ENCODE measurements at places on chromosomes 6 and 20.
A peak's percentile ranks its signal among the peaks of the same experiment; 100 is the strongest.

DNA sequence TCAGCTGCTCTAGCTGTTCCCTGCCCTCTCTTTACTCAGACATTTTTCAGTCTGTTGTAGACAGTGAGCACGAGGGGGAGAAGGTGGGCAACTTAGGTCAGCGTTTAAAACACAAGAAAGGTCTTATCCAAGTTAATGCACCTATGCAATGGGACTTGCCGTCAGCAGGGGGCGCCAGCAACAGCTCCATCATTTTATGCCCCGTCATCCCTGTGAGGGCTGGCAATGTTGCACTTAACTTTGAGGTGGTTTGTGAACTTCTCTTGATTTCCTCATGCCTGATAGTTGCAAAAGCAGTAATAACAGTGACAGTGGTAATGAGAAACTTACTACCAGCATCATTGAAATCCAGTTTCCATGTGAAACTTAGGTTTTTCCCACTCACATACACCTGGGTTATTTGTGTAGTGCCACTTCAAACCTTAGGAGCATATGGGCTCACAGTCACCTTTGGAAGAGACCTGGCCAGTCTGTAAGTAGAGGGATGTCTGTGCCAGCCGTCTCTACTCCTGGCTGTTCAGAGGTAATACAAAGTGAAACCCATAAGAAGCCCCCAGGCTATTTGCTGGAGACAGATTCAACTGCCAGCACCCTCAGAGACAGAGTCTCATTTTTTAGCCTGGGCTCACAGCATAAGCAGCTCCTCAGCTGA is 44.9 kb upstream of the ID1 start:
- DNase-seq, result peak; percentile 85

GRCh38 chr6:55319961-55320695 is 7.1 kb upstream of the GFRAL start:
- DNase-seq, result no peak

GRCh38 chr6:24019830-24020229 is 106.2 kb upstream of the NRSN1 start:
- no peak for DNase-seq

GRCh38 chr6:110201151-110201884 is 21.1 kb downstream of the CDC40 start:
- no peak for DNase-seq

GRCh38 chr6:100008857-100009256 is 14.8 kb upstream of the MCHR2 start:
- no peak for DNase-seq

GRCh38 chr6:40148882-40149573 is 214.8 kb upstream of the MOCS1 start:
- no peak for DNase-seq

DNA sequence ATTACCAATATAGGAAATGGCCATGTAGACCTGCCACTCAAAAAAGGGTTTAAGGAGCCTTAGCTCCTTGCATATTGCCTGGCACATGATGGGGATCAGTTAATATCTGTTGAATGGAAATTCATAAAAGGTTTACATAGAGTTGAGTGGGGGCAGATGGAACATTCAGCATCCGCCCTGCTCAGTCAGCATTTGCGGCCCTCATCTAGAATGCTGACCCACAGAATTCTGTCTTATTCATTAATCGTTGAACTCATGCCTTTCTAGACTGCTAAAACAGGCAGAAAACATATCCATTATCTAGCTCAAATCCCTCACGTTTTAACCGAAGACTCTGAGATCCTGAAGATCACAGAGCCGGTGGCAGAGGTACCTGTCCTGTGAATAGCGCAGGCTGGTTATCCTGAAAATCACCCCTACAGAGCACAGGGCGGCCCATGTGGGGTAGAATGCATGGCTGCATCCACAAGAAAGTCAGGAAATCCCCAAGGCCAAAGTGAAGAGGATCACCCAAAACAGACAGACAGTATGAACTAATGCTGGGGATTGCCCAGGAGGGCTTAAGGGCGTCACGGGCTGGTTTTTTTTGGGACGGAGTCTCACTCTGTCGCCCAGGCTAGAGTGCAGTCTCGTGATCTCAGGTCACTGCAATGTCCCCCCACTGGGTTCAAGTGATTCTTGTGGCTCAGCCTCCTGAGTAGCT is 59.9 kb downstream of the CNBD2 start:
- DNase-seq, result no peak

- DNase-seq, result no peak
Measured at GRCh38 chr6:108714101-108714765, 134.0 kb upstream of the ARMC2 start.

- no peak for DNase-seq
Measured at GRCh38 chr6:7273709-7274108, 39.3 kb downstream of the SSR1 start.

GRCh38 chr6:125163811-125164210 is 10.2 kb downstream of the TPD52L1 start:
- no peak for DNase-seq

- peak; percentile 24 for DNase-seq
Measured at GRCh38 chr6:87700397-87701343, 1.4 kb downstream of the AKIRIN2 start.

DNA sequence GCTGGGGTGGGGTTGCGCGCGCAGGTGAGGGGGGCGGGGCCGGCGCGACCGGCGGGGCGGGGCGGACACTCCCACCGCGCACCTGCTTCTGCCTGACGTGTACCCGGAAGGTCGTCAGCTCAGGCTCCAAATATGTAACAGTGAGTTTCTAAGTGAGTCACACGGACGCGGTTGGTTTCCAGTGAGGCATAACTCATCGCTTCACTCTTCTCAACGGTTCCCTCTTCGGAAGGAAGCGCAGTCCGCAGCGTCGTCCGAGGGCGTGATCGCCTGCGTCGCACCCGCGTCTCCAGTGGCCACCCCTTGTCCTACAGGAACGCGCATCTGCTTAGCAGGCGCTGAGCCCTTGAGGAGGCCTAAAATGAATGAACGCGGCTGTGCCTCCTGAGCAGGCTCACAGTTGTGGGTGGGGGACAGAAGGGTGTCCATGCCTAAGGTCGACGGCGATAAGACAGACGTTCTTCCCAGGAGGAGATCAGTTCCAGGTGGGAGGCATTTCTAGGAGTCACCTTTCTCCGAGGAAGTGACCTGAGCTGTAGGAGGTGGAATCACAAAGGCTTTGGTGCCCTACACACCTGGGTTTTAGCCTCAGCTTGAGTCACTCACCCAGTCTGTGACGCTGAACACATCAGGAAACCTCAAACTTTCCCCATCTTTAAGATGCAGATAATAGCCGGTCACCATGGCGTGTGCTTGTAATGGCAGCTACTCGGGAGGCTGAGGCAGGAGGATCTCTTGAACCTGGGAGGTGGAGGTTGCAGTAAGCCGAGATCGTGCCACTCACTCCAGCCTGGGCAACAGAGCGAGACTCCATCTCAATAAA is 50.9 kb upstream of the EZR start:
- DNase-seq, result peak; percentile 87

- no peak for DNase-seq
Measured at GRCh38 chr6:15534974-15535373, 127.9 kb downstream of the DTNBP1 start.

DNA sequence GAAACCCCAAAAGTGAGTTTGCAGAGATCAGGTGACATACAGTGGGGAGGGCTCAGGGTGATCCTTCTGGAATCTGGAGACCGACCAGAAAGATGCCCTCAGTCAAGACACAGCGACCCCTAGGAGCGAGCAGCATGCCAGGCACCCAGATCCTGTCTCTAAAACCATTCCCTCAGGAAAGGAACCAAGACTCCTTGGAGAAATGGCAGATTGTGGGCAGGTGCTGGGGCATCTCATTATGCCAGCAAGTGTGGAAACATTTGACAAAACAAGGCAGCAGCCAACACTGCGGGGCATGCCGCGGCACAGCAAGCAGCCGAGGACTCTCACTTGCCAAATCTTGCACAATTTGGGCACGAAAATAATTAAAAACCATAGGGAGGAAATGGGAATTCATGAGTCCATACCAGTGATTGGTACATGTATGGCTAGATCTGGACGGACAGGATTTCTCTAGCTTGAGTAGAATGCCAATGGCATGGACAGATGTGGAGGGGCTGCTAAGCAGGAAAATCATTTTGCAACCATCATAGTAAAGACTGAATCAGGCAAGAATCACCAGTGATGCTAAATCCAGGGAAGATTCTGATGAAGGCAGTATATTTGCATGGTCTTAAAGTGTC is 76.9 kb downstream of the GINS1 start:
- DNase-seq, result no peak

GRCh38 chr6:119312441-119312840 is 37.1 kb downstream of the MAN1A1 start:
- no peak for DNase-seq

DNA sequence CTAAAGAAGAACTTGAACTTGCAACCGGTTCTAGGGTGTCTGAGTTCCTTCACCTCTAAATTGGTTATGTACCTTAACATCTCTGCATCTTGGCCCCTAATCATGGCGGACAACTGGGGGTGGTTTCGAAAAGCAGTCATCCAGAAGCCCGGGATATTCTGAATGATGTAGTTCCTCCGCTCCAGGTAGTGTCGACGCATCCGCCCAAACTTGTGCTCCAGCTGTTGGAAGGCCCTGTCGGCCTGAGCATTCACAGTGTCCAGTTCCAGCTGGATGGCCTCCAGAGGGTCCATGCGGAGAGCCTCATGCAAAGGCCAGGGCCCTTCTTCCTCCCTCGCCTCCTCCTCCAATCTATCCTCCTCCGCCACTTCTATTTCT is 887 bp downstream of the TSPYL1 start:
- DNase-seq, result peak; percentile 67

- DNase-seq, result no peak
Measured at GRCh38 chr6:154503658-154504057, 6.8 kb downstream of the CNKSR3 start.

DNA sequence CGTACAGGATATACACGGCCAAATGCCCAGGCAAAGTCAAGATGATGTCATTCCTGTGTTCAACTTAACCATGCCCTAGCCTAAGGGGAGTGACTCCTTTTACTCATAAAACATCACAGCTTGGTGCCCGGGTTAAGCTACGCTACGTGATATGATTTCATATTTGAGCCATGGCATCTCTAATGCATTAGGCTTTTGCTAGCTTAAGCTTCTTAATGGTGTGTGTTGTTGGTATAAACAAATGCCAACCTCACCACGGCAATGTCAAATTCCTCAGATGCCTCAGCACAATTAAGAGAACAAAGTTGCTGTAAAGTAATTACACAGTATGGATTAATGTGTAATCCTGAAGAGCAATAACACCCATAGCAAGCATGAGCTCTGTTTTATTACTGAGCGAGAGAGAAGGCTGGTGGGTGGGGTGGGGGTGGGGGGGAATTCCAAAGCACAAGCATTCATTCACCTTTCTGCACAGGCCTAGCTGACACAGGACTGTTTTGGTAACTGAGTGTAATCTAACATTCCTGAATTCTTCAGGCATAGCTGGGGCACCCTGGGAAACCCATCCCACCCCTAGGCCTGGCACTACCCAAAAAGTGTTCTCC is 44.7 kb upstream of the CNKSR3 start:
- DNase-seq, result no peak

DNA sequence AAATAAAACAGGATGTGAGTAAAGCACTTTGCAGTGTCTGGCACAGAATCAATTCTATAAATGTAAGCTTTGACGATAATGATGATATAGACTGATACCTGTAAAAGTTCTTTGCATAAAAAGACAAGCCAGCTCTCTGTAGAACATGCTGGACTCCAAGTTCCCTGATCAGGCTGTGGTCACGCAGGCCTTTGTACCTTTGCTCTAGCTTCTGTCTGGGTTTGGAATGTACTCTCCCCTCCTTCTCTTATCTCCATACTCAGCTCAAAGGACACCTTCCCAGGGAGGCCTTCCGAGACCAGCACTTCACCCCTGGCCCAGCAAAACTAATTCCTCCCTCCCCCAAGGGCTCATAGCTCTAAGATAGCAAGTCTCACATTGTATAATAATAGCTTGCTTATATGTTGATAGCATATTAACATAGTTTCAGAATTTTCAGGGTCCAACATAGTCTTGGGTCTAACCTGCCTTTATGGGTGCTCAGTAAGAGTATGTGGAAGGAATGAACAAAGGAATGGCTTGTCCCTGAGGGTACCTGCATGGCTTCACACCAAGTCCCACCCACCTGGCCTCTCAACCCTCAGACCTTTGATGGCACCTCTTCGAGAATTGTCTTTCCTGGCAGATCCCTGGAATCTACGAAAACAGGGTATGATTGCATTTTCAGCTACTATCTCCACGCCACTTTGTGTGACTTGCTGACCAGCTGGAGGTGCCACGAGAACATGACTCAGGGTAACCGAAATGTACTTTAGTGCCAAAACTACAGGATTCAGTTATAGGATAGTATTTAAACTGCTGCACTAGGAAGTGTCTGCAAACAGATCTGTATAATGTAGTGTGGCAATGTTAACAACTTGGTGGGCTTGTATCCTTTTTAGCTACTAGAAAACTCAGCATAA is 41.7 kb upstream of the PIM1 start:
- DNase-seq, result no peak

GRCh38 chr6:128925765-128926164 is 42.8 kb downstream of the LAMA2 start:
- DNase-seq, result no peak

GRCh38 chr6:132814716-132815570 is 574 bp downstream of the RPS12 start:
- no peak for DNase-seq

- no peak for DNase-seq
Measured at GRCh38 chr20:21490105-21490504, 23.8 kb downstream of the NKX2-2 start.

GRCh38 chr6:139308936-139309603 is 17.3 kb upstream of the TXLNB start:
- no peak for DNase-seq

DNA sequence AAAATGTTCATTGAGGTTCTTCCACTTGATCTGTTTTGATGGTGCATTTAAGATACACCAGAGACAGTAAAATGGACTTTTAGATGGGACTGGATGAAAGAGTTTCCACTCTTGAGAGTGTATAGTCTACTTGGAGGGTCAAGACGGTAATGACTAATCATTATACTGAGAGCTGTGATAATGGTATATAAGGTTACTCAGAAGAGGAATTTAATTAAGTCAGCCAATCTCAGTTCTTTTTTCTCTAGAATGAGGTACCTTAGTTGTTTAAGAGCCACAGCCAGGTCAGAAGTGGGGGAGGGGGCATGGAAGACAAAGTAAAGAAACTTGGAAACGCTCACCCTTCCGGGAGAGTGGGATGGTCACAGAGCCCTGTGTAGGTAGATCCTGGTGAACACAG is 123.9 kb downstream of the MAP3K4 start:
- DNase-seq, result no peak

- no peak for DNase-seq
Measured at GRCh38 chr6:20569000-20569610, 34.8 kb downstream of the CDKAL1 start.

Measured in psoas muscle (tissue), 8 donors.